ENCODE measurements at places on chromosomes 1 and 21.

- DNase-seq: no peak
Observed at GRCh38 chr1:200518524-200518923, 102.0 kb downstream of the KIF14 start.

GRCh38 chr1:160291248-160292220 lies 6.6 kb upstream of the PEX19 start:
- peak; percentile 86 for DNase-seq

DNA sequence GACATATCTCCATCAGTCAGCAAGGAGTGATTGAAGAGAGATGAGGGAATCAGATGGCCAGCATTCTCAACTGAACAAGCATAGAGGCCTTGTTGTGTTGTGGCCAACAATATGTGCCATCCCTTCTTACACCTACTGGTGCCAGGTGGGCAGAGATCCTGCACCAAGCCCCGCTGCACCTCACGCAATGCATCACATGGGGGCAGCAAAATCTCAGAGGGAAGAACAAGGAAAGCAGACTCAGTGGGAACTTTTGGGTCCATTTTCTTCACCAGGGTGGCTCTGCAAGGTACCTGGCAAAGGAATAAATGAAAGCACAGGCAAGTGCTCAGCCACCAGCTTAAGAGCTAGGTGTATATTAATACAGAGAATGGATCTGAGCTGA lies 33.2 kb downstream of the HSD3B2 start:
- no peak for DNase-seq

DNA sequence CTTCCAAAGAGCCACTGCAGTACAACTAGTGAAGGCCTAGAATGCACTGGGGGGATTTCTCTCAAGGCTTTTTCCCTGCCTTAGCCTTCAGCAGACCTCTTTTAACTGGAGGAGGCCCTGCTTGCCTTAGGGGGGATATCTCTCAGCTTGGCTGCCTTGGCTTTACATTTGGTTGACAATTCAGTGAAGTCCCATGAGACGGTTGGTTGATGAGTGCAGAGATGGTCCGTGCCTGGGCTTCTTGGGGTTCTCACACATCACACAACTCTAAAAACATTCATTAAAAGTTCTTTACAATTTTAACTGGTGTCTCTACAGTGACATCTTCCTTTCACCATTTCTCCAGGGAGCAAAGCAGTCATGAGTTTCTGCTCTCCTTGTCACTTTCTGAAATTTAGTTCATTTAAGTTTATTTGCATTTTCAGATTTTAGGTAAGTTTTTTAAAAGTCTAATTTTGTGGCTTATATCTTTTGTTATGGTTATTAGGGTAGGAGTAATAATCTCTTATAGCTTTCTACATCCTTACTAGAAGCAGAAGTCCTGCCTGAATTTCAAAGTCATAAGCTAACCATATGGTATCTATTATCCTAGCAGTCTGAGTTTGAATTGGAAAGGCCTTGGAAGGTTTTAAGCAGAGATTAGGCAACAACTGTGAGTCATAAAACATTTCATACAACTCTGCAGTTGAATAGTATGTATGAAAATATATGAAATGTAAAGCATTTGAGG lies 487.6 kb downstream of the DPYD start:
- DNase-seq: no peak

GRCh38 chr1:27954186-27954585 lies 5.6 kb upstream of the XKR8 start:
- no peak for DNase-seq

GRCh38 chr1:89391686-89392085 lies 27.8 kb downstream of the GBP6 start:
- no peak for DNase-seq

DNA sequence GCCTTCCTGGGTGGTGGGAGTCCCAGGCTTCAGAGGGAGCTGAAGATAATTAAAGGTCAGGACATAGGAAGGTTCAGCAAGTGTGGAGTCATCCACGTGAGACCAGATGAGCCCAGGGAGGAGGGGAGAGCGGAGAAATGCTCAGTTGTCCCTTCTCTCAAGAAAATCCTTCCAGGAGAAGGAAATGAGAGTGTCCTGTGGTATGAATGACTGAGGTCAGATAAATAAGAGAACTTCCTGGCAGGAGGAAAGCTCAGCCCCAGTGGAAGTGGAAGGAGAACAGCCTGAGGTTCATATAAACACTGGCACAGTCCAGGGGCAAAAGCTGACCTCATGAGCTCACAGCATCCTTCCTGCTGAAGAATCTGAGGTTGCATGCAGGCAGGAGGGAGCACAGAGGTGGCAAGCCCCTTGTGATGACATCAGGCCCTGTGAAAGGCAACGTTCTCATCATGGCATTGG lies 97.6 kb downstream of the NAV1 start:
- no peak for DNase-seq

GRCh38 chr1:11727119-11727518 lies 8.8 kb upstream of the AGTRAP start:
- DNase-seq: no peak

GRCh38 chr1:246404078-246404477 lies 103.0 kb downstream of the SMYD3 start:
- DNase-seq: no peak

GRCh38 chr1:79059341-79059740 lies 52.8 kb upstream of the ADGRL4 start:
- no peak for DNase-seq

GRCh38 chr1:89790592-89790991 lies 30.2 kb upstream of the LRRC8D start:
- no peak for DNase-seq

DNA sequence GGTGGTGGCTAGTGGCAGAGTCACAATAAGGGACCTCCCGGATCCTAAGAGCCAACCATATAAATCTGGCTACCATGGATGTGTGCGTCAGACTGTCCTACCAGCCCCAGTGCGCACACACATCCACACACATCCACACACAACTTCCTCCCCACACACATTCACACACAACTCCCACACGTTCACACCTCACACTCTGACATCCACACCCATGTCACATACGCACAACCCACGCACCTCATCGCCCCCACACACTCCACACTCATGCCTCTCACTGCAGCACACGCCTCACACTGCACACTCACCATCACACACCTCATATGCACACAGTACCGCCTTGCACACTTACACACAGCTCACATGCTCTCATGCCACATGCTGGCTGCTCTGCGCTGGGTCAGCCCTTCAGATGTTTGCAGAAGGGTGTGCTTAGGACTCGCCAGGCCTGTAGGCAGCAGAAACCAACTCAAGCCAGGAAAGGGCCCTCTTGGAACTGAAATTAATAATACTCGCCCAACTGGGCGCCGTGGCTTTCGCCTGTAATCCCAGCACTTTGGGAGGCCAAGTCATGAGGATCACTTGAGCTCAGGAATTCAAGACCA lies 3.0 kb downstream of the LDLRAD2 start:
- DNase-seq: no peak

DNA sequence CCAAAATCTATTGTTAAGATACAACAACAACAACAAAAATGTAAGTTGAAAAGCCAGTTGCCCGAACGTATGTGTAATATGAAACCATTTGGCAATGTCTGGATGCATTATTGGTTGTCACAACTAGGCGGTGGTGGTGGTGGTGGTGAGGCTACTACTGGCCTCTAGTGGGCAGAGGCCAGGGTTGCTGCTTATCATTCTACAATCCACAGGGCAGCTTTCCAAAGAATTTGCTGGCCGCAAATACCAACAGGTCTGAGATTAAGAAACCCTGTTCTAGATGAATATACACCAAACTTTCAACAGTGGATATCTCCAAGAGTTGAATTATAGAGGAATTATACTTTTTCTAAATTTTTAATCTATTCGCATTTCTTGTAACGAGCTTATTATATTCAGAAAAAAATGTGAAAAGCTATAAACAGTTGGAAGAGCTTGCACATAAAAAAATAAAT lies 26.8 kb upstream of the ZNF697 start:
- no peak for DNase-seq

DNA sequence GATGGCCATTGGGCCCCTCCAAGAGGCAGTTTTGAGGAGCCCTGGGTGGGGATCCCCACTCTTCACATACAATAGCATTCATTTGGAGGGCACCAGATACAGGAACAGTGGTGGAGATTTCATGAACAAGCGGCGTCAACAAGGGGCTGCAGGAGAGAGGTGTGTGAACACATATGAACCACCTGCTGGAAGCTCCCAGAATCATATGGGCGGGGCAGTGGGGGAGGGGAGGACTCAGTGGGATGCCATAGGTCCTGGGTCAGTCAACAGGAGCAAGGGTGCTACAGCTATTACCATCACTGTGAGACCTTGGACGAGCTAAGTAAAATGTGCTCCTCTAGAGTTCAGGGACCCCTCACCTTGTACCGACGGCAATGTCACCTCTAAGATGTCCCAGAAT lies 100.4 kb upstream of the IRF2BP2 start:
- no peak for DNase-seq

DNA sequence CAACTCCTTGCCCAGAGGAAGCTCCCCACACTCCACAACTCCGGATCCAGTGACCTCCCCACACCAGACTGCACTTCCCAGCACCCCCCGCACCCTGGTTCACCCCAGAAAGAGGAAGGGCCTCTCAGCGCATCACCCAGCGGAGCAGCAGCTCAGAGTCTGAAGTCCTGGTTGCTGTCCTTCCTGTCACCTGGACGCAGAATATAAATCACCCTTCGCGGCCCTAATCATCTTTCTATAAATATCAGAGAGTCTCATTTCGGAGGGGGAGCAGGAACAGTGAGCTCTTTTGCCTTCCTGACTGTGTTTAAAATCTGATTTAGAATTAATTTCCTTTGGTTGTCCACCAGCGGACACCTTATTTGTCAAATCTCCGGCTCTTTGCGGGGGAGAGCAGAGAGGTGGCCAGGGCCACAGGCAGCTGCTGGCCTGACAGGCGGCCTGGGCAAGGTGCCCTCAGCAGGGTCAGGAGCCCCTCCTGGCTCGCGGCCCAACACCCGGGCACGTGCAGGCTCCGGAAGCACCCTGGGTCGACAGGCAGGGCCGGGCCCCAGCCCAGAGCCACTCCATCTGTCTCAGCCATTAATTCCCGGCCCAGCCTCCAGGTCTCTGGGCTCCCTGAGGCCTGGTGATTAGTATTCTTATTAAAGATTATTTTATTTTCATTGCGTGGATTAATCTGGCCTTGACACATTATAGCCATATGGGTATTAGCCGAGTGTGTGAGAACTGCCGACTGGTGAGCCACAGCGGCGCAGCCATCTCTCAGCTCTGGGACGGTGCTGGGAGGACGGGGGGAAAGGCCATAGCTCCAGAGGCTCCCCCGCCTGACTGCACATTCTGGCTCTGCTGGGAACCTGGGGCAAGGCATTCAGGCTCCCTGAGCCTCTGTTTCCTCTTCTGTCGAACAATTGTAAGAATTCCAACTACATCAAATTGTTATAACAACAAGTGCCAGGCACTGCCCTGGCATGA lies 19.7 kb downstream of the EPHA8 start:
- no peak for DNase-seq

- DNase-seq: no peak
Observed at GRCh38 chr1:17110555-17110926, 8.7 kb downstream of the PADI2 start.

GRCh38 chr1:174812656-174813055 lies 187.1 kb upstream of the CACYBP start:
- no peak for DNase-seq

DNA sequence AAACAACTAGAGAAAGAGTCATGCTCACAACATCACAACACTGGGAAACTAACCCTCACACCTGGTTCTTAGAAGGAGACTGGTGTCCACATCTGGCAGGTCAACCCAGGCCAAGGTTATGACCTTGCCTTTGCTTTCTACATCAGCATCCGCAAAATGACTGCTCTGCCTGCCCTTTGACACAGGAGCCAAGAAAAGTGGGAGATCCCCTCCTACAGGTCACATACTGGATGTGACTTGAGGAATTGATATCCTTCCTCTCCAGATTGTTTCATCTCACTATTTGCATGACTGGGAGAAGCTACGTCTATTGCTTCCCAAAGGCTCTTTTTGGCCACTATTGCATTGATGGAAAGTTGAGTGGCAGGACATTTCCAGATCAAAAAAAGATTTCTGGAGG lies 115.5 kb downstream of the MIS18A start:
- no peak for DNase-seq

DNA sequence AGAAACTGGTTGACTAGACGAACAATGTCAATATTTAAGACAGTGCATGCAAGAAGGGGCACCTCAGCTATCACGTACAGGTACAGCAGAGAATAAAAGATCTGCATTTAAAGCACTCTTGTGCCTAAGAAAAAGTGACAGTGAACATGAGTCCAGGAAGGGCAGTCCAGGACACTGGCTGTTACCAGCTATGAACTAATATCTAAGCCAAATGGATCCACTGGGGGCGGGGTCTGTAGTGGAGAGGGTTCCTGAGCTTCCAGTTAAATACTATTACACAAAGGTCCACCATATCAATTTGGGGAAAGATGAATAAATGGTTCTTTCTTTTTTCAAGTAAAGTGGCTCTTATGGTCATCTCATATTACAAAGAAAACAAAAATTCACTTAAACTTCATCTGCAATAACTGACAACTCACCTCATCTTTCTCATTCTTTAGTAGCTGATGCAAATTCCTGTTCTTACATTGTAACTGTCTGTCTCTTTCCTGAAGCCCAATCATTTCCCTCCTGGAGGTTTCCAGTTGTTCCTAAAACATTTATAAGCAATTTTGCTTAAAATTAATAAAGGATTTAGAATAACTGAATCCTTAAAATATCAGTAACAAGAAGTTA lies 24.5 kb downstream of the SSX2IP start:
- no peak for DNase-seq

DNA sequence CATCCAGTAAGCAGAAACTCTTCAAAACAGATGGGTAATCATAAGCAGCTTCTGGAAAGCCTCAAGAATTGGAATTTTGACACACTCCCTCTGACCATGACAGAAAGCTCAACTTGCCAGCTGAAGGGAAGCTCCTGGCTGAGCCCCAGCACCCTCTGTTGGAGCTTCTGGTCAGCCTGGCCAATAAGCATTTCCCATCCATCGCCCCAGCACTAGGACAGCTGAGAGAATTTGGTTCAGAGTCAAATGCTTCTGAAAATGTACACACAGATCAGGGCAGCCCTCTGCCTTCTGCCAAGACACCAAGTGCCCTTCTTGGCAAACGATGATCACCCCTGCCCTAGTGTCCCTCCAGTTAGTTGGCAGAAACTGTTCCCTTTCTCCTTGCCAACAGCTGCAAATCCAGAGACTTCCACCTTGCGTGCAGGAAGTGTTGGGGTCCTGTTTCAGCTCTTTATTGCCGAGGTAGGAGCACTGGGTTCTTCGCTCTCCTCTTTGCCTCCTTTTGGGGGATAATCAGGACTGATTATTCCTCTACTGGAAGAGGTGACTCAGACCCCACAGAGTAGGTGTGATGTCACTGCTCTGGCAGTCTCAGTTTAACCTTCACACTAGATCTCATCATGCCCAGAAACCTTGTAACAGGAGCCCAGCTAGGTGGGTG lies 11.9 kb downstream of the PIGV start:
- DNase-seq: peak; percentile 66

DNA sequence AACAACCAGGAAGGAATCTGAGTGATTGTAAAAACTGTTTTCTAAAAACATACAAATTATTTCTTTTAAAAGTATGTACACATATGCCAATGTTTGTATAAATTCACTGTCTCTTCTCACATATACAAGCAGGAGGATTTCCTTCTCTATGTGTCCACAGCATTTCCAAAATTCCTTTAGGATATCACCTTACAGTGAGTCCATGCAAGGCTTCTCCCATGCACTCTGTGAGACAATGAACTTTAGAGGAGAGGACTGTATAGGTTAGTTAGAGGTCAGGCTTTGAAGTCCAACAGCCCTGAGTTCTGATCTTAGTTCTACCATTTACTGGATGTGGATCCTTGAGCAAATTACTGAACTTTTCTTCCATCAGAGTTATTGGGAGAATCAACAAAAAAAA lies 34.1 kb upstream of the USH2A start:
- DNase-seq: no peak
